ENCODE measurements at places on chromosomes 3 and 15.

DNA sequence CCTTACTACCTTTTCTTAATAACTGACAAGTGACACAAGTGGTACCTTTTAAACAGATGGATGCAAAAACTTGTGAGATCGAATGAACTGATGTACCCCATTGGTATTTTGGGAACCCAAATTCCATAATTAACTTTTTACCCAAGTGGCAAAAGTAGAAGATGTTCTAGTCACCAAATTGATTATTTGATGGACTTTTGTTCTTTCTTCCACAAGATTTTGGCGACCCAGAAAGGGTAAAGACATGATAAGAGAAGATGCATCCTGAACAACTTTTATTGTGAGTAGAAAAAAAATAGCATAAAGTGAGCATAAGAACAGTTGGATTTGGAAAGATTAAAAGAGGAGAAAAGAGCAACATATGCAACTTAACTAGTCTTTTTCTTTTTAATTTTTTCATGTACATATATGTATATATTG lies 159.5 kb downstream of the TIGIT start:
- DNase-seq = no peak

GRCh38 chr3:99700631-99701268 lies 62.4 kb downstream of the COL8A1 start:
- no peak for DNase-seq

DNA sequence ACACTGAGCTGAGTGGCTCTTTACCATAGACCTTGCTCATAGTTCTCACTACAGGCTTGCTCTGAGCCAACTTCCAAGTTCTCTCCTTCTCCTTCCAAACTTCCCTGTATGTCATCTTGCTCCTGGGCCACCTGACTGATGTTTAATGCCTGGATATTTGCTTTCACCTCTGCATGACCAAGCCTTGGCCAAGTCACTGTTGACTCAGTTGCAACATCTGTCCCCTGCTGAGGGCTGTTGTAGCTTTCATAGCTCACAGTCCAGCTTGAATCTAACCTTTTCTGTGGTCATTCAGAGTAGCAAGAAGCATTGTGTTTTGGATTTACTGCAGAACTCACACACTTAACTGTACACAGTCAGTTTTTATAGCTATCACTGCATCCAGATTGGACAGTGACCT lies 171.8 kb upstream of the ROPN1 start:
- DNase-seq = no peak

GRCh38 chr3:60126511-60127304 lies 1076.9 kb upstream of the CFAP20DC start:
- DNase-seq = no peak

GRCh38 chr3:35776346-35776745 lies 137.0 kb downstream of the ARPP21 start:
- DNase-seq = no peak

- no peak for DNase-seq
Measured at GRCh38 chr3:7280318-7280717, 419.4 kb downstream of the GRM7 start.

GRCh38 chr3:8954938-8955763 lies 8.1 kb downstream of the RAD18 start:
- DNase-seq = no peak

- no peak for DNase-seq
Measured at GRCh38 chr3:51978143-51978502, 3.3 kb downstream of the ABHD14A start.

GRCh38 chr3:25831578-25831977 lies 41.7 kb downstream of the OXSM start:
- no peak for DNase-seq

DNA sequence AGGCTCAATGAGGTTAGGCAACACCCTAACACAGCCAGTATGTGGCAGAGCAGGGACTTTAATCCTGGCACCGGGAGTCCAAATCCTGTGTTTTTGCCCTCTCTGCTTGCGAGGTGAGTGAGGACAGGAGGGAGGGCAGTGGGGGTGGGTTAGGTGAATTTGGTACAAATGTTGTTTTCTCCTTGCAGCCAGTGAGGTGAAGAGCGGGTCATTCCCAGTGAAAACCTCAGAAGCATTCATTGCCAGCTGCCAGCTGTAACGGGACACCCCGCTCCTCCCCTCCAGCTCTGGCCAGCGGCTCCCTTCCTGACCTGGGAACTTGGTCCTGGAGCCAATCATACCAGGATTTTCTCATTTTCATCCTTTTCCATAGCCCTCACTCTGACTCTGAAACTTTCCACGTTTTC lies 45.7 kb upstream of the RAB6B start:
- DNase-seq = no peak

GRCh38 chr3:59802045-59802444 lies 752.2 kb upstream of the CFAP20DC start:
- no peak for DNase-seq

DNA sequence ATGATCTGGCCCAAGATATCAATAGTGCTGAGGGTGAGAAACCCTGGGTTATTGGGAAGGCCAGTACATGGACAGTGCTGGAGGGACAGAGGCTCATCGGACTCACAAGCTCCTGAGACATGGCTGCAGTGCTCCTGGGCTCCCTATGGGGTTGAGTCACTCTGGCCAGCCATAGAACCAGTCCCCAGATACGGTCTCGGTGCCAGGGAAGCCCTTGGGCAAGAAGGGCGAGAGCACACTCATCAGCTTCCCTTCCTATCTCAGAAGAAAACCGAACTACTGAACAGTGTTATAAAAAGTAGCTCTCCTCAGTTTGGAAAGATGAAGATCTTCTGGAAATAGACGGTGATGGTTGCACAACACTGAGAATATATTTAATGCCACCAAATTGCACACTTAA lies 34.4 kb downstream of the POC1A start:
- no peak for DNase-seq

GRCh38 chr15:40498891-40499290 lies 28.1 kb downstream of the CHST14 start:
- DNase-seq = no peak

GRCh38 chr3:138400651-138401070 lies 33.8 kb upstream of the ESYT3 start:
- no peak for DNase-seq

DNA sequence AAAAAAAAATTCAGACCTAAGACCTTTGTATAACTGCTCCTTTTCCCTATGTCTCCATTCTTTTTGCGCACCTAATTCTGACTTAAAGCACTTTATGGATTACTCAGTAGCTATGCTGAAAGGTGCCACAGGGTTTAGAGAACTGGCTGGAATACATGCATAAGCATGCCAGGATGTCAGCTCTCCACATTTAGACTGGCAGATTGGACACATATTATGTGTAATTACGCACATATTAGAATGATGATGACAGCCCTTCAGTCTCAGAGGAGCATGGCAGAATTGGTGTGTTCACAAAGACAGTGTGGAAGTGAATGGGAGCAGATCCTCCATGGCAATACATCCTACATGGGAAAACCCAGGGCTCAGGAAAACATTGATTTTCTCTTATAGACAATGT lies 108.1 kb upstream of the LSAMP start:
- DNase-seq = no peak

- no peak for DNase-seq
Measured at GRCh38 chr15:58190419-58190818, 52.2 kb downstream of the AQP9 start.

- peak; percentile 67 for DNase-seq
Measured at GRCh38 chr3:153160451-153161137, 1.4 kb upstream of the RAP2B start.

DNA sequence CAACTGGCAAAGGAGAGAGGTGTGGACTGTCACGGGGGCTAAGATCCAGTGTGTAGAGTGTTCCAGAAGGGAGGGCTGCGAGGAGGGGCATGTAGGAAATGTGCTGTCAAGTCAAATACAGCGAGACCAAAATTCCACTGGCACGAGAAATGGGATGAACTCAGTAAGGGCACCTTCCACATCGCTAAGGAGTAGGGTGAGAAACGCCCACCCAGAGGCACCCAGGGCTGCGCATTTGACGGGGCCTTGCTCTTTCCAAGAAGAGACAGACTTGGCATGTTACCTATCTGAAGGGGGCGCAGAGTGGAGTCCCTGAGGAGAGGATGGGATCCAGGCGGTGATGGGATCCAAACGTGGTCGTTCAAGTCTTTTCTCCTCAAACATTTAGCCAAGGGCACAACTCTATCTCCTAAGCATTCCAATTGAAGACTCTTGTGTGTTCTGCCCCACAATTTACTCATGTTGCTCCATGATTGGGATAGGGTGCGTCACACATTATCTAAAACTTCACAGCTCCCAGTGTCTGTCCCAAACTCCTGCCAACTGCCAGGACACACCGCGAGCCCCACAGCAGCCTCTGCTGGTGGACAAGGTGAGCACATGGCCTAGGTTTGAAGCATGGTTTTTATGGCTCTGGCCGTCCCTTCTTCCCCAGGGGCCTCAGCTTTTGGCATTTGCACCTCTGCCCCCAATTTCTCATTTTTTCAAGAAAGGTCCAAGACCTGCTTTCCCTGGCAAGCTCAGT lies 7.6 kb downstream of the SELENOS start:
- no peak for DNase-seq

GRCh38 chr3:126916546-126916945 lies 66.4 kb upstream of the PLXNA1 start:
- DNase-seq = no peak

DNA sequence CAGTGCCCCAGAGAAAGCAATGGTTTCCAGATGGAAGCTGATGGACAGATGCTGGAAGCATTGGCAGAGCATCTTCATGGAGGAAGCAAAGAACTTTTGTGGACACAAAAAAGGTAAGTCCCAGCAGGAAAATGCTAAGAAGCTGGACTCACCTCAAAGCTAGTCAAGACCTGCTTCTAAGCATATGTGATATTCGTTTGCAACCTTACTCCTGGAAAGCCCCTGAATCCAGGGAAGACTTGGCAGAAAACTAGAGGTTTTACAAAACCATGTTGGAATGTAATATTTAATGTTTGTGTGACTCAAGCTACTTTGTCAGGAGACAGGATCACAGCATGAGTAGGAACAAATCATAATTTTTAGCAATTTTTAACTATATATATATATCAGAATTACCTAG lies 288.2 kb downstream of the BCHE start:
- DNase-seq = no peak

DNA sequence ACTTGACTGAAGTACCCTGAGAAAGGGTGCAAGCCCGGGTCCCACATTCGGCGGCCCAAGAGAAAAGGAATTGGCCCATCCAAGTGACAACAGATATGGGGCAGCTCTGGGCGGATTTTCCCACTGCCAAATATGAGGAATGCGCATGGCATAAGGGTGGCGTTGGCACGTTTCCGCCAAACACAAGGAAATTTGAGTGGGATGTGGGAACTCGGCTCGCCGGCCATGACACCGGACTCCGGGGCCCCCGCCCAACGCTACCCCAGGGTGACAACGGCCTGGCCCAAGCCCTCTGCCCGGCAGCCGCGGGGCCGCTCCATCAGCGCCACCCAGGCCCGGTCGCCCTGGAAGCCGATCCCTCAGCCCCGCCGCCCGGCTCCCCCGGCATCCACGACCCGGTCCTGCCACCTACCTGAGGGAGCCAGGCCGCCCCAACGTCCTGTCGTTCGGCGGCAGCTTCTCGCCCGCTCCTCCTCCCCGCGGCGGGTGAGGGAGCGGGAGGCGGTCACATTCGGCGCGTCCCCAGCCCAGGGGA lies 449 bp downstream of the RAF1 start:
- peak; percentile 35 for DNase-seq

DNA sequence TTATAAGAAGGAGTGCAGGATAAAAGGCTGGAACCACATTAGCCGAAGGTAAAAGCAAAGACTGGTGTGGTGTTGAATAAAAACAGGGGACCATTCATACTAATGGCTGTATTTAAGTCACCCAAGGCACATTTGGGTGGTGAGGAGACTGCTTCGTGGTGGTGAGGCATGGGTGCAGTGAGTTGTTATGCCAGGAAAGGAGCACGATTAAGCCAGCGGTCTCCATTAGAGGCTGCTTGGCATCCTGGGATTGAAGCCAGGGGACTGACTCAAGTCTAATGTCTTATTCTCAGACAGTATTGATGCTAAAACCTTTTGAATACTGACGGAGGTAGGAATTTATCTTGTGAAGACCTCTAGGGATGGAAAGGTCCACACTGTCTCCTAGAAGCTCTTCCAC lies 21.9 kb downstream of the FEM1B start:
- DNase-seq = no peak

GRCh38 chr15:67690936-67691335 lies 134.4 kb upstream of the SKOR1 start:
- DNase-seq = no peak

DNA sequence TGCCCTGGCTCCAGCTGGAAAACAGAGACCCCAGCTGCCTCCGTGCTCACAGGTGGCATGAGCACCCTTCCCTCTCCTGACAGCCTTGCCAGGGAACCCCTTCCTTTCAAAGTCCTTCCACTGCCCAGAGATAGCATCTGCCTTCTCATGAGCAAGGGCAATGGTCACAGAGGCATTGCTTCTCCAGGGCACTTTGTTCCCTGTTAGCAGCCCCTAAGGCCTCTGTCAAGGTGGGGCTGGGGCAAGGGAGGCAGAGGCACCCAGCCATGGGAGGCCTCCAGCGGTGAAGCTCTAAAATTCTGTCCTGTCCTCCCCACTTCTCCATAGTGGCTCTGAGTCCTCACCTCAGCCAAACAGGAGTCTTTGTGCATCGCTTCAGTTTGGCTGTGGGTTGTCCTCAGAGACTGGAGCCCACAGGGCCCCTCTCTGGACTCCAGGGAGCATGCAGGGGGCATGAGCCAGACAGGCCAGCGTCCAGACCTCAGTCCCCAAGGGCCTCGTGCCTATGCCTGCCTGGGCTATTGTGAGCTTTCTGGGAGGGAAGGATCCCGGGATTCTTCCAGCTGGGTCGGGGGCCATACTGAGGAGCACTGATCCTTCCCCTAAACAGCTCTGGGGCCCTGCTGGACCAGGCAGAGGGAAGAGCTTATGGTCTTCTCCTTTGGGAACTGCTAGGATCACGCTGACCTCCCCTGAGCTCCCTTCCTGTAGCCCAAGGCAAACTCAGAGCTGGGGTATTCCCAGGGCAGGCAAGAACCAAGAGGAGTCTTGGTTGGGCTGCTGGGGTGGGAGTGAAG lies 106.6 kb downstream of the DNAJB8 start:
- DNase-seq = no peak

- DNase-seq = no peak
Measured at GRCh38 chr3:135756106-135756668, 209.3 kb upstream of the PPP2R3A start.

DNA sequence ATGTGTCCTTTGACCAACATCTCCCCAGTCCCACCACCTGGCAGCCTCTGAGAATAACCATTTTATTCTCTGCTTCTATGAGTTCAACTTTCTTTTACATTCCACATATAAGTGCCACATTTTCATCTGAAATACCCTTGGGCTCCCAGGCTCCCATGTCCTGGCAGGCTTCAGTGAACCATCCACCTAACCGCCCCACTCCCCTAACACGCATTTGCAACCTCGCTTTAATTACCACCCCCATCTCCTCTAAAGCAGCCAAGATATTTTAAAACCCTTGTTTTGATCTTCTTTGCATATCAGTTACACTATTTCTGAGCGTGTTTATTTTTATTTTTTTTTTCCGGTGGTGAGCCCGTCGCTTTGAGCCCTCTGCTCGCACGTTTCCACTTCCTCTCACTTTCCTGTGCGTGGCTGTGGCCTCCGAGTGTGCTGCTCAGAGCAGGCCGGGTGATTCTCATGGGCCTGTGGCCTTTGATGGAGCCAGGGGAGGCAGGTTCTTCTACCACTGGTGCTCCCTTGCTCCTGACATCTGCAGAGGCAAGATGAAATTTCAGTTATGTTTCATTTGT lies 195.4 kb upstream of the LPP start:
- peak; percentile 42 for DNase-seq

Data from activated CD4-positive, alpha-beta T cell treated with anti-CD3 and anti-CD28 coated beads, Interleukin-2, amount 50 U/mL, for 4 hours (primary cell).